ENCODE measurements at places on chromosomes 16 and 17.

DNA sequence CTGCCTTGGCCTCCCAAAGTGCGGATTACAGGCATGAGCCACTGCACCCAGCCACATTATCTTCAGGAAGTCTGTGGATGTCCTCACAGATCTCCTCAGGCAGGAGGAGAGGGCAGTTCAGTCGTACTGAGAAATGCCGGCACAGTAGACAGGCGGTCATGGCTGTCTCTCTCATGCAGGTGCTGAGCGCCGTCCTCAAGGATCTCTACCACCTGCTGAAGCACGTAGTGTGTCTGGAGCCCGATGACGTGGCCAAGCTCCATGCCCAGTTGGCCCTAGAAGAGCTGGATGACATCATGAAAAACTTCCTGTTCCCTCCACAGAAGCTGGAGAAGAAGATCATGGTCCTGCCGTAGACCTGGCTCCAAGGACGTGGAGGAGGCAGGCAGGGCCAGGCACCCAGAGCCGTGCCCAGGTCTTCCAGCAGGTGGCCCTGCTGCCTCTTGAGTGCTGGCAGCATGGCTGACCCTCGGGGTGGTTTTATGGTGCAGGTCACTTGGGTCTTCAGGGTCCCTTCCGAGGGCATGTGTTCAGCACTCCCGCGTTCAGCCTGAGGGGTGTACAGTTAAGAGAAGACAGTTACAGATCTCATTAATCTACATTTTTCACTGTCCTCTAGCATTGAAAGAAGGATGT, 22.0 kb upstream of the HAS3 start:
- DNase-seq, result no peak

- peak; percentile 8 for DNase-seq
Observed at GRCh38 chr17:55053855-55054254, 85.3 kb downstream of the STXBP4 start.

GRCh38 chr17:33039874-33040273, 48.2 kb downstream of the SPACA3 start:
- no peak for DNase-seq

- no peak for DNase-seq
Observed at GRCh38 chr16:88810166-88810911, 1.4 kb downstream of the APRT start.

DNA sequence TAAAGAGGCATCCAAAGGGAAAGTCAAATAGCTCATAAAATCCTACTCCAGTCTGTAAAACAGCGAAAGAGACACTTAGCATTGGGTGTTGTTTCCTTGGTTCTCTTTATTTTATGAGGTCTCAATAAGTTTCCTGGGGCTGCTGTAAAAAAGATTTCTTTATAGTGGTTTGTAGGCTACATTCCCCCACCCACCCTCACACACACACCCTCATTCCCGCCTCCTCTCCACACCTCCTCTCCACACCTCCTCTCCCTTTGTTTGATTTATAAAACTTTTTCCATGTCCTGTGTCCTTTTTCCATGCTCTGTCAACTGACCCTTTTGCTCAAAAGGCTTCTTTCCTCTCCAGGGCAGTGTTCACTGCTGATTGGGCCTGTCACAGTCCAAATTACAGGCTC, 178.9 kb upstream of the SOX9 start:
- DNase-seq, result no peak

DNA sequence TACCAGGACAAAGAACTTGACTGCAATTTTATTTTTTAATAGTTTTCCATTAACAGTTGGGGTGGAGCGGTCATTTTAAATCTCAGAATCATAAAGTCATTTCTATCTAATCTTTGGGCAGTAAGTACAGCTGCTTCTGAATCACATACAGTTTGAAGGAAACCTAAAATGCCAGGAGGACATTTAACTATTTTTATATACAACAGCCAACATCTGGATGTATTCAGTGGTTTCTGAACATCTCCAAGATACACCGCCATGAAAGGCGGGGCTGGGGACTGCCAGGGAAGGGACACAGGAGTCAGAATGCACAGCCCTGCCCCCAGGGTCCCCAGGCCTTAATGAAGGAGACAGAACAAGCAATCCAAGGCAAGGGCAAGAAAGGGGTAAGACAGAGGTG, 392.3 kb downstream of the SLC39A11 start:
- DNase-seq, result no peak

DNA sequence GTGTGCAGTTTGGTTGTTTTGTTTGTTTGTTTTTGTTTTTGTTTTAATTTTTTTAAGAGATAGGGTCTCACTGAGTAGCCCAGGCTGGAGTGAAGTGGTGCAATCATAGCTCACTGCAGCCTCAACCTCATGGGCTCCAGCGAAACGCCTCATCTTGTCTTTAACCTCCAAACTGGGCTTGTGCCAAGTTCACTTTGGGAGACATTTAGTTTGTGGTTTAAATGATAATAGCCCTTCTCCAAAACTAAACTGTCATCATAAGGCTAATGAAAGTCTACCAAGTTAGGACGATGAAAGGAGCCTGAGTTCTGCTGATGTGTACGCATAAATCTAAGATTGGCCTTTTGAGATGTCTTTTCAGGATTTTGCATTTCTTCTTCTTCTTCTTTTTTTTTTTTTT, 6.5 kb upstream of the CARD14 start:
- DNase-seq, result no peak

DNA sequence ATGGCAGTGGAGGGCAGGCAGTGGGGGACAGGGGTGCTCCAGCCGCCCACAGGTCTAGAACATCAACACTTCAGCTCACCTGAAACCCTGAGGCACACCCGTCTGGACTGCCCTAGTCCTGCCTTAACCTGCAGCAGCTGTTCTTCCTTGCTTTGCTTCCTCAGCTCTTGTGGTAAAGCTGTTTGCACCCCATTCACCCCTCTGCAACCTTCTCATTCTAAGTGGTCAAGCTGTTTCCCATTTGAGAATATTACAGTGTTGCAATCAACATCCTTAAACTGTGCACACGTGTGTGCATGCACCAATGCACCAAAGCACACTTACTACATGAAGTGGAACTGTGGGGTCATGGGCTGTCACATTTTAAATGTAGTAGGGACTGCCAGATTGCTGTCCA, 32.4 kb downstream of the SCNN1B start:
- no peak for DNase-seq

DNA sequence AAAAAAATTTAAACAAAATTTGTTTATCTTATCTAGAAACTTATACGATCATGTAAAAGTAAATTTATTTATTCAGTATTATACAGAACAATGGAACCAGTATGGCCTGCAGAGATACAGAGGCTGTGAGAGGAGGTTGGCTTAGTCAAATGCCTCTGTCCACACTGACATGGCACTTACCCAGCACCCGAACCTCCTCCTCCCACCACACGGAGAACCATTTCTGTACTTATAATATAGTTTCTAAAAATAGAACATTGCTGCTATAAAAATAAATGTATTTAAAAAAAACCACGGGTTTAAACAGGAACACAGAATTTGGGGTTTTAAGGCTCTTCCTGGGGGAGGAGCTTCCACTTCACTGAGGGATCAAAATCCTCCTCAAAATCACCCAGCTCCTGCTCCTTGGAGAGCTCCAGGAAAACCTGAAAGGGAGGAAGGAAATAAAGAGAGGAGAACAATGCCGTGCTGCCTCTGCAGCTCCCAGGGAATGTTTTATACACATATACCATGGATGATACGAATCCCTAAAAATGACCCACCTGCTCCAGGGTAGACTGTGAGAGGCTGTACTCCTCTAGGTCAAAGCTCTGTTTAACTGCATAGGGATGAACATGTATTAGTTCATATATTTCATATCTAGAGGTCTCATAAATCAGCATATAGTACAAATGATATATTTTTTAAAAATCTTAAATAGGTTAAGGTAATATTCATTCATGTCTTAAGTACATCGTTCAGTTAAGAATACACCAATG, 87.3 kb downstream of the ABCA8 start:
- no peak for DNase-seq

DNA sequence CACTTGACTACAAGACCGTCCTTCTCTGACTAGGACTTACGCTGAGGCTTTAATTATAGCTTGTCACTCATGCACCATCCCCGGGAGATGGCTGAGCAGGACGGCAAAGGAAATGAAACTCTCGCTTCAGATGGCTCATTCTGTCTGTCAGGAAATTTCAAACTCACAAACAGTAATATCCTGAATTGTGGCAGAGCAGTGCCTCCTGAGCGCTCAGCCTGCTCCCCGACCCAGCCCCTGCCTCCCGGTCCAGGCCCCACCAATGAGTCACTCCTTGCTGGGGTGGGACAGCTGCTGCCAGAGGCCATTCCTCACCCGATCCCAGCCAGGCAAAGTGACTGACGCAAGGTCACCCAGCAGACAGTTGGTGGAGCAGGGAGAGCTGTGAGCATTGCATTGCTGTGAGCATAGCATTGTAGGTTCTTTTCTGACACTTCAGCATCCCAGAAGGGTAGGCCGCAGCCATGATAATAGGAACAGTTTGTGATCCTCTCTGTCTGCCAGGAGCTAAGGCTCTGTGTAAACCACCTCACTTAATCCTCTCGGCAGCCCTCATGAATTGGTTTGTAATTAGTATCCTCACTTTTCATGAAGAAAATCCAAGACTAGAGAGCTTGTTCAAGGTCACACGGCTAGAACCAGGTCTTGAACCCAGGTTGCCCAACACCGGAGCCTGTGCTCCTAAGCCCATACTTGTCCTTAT, 20.9 kb downstream of the CCDC182 start:
- DNase-seq, result no peak

- DNase-seq, result no peak
Observed at GRCh38 chr17:62998665-62999393, 32.8 kb downstream of the TANC2 start.

- no peak for DNase-seq
Observed at GRCh38 chr17:869086-869485, 86.9 kb downstream of the MRM3 start.

DNA sequence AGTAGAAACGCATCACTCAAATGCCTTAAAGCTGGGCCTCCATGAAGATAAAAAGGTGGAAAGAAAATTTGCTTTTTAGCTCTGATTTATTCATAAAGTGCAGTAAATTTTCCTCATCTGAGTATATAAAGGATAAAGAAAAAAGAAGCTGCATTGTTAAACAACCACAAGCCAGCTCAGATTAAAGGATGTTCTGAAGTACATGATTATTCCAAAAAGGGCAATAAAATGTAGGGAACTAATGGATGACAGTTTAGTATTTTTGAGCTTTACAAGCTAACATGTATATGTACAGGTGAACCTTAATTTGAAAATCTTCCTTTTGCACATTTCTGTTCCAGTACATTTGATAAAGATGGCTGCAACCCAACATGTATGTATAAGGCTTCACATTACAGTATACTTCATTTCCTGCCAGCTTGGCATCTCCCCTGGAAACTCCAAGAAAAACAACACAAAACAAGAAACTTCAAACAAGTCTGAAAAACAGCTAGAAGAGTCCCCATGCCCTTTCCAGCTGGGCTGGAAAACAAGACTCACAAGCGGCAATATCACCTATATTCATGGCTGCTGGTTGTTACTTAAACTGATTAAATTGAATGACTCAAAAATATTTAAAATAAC, 225.7 kb downstream of the CEP112 start:
- DNase-seq, result no peak

DNA sequence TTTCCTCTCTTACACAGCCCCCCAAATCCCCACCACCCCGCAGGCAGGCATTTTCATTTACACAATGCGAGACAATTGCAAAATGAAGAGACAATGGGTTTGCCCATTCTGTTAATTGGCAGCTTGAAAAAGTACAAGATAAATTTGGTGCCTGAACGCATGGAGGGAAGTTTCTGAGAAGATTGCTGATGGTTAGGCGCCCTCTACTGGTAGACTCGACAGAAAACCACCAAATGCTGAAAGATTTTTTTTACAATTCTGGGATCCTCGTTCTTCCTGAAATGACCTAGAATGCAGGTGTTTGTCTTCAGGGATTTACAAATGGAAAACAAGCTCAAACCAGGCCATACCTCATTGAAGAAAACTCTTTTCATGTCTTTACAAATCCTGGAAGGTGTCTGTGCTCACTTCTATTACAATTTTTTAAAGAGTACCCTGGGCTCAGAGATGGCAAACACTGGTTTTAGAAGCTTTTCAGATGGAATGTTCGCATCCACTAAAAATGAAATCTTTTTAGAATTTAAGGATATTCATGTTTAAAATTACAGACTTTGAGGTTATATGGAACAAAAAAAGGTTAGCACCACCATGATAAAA, 338.5 kb downstream of the PMP22 start:
- DNase-seq, result peak; percentile 70

- DNase-seq, result no peak
Observed at GRCh38 chr16:75579281-75579834, 13.2 kb downstream of the GABARAPL2 start.

GRCh38 chr16:2987833-2988232, 7.6 kb upstream of the PKMYT1 start:
- DNase-seq, result no peak

DNA sequence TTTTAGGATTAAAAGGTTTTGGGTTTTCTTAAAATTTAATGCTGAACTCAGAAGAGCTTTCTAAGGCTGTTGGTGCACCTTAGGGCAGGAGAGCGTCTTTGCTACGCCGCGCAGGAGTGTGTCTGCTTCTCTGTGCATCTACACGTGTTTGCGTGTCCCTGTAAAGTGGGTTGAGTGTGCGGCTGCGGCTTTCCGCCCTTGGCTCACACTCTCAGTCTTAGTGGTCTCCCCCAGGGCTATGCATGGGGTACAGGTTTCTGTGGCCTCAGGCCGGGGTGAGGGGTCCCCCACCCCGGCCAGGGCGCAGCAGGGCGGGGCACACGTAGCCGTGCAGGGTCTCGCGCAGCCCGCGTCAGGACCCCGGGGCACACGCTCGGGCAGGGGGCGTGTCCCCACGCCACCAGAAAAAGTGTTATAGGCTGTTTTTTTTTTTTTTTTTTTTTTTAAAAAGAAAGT, 727 bp upstream of the TENT4B start:
- no peak for DNase-seq

DNA sequence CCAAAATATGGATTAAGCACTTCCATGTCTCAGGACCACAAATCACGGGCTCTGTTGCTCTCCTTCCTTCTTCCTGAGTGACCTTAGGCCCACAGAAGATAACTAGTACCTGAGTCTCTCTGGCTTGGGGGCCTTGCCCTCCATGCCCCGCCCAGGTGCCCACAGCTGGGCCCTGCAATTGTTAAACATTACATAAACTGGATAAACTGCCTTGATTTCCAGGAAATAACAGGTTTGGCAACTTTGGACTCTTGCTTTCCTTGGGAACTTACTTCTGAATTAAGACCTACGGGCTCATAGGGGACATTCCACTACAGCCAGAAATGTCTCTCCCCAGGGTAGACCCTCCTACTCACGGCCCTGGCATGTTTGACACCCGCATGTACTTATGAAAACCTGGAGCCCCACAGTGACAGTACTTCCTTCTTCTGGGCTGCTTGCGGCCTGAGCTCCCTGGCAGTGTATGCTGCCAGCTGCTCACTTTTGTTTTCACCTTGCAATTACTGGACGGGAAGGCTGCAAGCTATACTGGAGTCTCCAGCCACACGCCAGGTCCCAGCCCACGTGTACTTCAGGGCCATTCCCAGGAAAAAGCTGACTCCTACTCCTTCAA, 2.3 kb upstream of the UBALD2 start:
- DNase-seq, result no peak

- DNase-seq, result no peak
Observed at GRCh38 chr17:39871801-39872200, 3.8 kb downstream of the ZPBP2 start.

GRCh38 chr16:56728980-56729734, 772 bp upstream of the NUP93 start:
- DNase-seq, result no peak
